Stimulated activated CD8-positive, alpha-beta memory T cell treated with anti-CD3 and anti-CD28 coated beads, Interleukin-7, amount 100 ng/mL, for 4 hours (primary cell): ENCODE measurements at places on chromosomes 11 and 22.

GRCh38 chr11:61377461-61378160, 14.8 kb upstream of the TMEM216 start:
- no peak for DNase-seq

- DNase-seq = no peak
Observed at GRCh38 chr11:62108017-62108750, 15.6 kb upstream of the INCENP start.

GRCh38 chr11:114876234-114876633, 197.9 kb downstream of the NXPE2 start:
- DNase-seq = no peak

- DNase-seq = no peak
Observed at GRCh38 chr11:102438311-102439062, 14.1 kb downstream of the TMEM123 start.

DNA sequence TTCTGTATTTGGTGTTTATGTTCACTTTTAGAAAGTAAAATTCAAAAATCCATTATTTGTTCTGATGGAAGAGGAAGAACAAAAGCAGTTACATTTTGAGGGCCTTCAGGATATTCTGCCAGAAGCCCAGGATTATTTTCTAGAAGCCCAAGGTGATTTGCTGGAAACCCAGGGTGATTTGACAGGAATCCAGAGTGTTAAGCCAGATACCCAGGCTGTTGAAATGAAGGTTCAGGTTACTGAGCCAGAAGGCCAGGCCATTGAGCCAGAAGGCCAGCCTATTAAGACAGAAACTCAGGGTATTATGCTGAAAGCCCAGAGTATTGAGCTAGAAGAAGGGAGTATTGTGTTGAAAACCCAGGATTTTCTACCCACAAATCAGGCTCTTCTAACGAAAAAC, 33.1 kb downstream of the CCDC15 start:
- DNase-seq = no peak

DNA sequence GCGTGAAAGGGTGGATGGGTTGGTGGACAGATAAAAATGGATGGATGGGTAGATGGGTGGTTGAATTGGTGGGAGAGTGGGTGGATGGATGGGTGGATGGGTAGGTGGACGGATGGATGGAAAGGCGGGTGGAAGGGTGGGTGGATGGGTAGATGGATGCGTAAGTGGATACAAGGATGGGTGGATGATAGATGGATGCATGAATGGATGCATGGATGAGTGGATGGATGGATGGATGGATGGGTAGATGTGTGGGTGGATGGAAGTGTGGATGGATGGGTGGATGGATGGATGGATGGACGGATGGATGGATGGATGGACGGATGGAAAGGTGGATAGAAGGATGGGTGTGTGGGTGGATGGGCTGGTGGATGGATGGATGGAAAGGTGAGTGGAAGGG, 77.0 kb upstream of the GRK3 start:
- DNase-seq = no peak

GRCh38 chr11:49432242-49432848, 223.9 kb upstream of the FOLH1 start:
- no peak for DNase-seq

DNA sequence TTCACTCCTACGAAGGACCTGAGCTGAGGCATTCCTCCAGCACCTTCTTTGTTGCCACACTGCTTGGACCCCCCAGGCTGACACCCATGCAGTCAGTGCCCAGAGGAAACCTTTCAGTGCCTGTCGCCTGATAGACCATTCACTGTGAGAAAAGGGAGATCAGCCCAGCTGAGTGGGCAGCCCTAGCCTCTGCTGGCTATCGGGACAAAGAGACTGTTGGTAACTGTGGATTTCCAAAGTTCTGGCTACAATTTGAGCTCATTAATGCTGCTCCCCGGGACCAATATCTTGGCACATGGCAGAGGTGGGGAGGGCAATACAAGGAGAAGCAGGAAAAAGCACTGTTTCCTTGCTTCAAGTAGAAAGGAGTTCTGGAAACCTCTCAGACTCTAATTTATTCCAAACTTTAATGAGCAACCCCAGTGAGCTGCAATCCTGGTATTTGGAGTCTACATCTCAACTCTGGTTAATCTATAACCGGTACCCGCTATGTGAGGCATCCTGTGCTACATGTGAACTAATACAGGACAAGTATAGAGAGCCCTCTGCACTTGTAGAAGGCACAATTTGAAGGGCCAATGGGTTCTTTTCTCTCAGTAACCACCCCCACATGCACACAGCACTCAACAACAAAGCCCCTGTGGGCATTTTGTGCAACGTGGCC, 200.7 kb upstream of the NCAM1 start:
- DNase-seq = no peak

- DNase-seq = no peak
Observed at GRCh38 chr11:1932105-1932480, 12.6 kb downstream of the TNNT3 start.

- no peak for DNase-seq
Observed at GRCh38 chr22:50573491-50574382, 4.5 kb downstream of the CPT1B start.

GRCh38 chr11:40722179-40722795, 737.2 kb downstream of the LRRC4C start:
- no peak for DNase-seq

- DNase-seq = no peak
Observed at GRCh38 chr11:62542750-62543567, 3.6 kb downstream of the AHNAK start.

DNA sequence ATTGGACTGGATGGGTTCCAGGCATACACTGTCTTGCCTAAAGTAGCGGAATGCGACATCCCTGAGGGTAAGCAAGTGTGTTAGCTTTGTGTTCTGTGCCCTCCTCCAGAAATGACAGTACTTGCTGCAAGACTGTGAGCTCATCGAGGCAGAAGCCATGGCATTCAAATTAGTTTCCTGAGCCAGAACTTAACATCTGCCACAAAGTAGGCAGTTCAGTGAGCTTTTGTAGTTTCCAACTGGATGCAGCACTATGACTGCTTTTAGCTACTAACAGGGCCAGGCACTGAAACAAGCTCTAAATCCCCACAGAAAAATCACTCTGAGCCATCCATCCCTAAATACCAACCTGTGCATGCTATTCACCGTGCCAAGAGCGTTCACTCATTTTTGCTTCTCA, 1.2 kb upstream of the FAR1 start:
- DNase-seq = no peak

DNA sequence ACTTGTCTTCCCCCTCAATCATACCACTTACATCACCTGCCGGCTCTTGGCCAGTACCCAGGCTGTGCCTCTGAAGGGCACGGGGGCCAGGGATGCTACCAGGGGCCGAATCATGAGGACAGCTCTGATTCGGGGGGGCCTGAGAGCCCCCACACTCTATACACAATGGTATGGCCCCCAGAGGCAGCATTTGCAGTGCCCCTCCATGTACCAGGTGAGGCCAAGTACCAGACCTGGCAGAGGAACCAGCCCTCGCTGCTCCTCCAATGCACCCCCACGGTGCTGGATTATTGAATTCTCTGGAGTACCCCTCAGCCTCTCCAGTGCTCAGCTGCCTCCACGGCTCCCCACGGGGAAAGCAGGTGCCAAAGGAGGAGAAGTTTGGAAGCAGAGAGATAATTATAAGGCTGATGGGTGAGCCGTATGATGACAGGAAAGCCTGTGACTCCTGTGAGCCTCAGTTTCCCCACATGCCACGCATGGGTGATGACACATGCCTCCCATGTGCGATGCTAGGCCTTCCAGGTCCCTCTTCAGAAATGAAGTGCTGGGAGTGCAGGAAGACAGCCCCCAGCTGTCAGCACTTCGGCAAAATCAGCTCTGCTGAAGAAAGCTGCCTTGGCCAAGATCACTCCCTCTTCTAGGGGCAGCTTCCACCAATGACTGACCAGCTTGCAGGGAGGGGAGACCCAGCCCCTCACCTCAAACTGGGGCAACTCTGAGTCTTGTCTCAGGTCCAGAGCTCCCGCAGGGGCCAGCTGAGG, 69.9 kb downstream of the THAP12 start:
- DNase-seq = no peak

DNA sequence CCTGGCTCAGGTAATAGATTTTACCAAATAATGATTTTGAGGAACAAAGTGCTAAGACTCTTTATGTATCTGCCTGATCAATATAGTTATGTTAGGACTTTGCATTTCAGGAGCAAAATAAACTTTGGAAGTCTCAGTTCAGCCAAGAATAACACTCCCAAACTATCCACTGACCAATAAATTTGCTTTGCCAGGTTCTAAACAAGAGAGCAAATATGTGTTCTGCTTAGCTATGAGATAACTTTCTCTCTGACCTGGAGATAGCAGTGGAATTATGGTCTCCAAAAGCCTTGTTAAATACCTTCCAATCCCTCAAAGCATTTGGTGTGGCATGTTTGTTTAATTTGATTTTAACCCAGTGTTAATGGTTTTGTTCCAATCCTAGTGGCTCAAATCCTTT, 1541.1 kb downstream of the FAM181B start:
- DNase-seq = no peak

GRCh38 chr11:65562788-65563187, 4.6 kb upstream of the LTBP3 start:
- DNase-seq = no peak

DNA sequence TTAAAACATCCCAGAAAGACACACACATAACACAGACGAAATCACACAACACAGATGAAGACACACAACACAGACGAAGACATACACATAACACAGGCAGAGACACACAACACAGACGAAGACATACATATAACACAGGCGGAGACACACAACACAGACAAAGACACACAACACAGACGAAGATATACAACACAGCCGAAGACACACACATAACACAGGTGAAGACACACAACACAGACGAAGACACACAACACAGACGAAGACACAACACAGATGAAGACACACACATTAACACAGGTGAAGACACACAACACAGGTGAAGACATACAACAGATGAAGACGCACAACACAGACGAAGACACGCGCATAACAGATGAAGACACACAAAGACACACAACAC, 4.8 kb upstream of the MOB2 start:
- no peak for DNase-seq

- DNase-seq = no peak
Observed at GRCh38 chr11:21810650-21811049, 382.2 kb upstream of the ANO5 start.

GRCh38 chr11:98600103-98600502, 420.6 kb upstream of the CNTN5 start:
- DNase-seq = no peak

- no peak for DNase-seq
Observed at GRCh38 chr11:78334109-78334508, 83.5 kb downstream of the GAB2 start.

DNA sequence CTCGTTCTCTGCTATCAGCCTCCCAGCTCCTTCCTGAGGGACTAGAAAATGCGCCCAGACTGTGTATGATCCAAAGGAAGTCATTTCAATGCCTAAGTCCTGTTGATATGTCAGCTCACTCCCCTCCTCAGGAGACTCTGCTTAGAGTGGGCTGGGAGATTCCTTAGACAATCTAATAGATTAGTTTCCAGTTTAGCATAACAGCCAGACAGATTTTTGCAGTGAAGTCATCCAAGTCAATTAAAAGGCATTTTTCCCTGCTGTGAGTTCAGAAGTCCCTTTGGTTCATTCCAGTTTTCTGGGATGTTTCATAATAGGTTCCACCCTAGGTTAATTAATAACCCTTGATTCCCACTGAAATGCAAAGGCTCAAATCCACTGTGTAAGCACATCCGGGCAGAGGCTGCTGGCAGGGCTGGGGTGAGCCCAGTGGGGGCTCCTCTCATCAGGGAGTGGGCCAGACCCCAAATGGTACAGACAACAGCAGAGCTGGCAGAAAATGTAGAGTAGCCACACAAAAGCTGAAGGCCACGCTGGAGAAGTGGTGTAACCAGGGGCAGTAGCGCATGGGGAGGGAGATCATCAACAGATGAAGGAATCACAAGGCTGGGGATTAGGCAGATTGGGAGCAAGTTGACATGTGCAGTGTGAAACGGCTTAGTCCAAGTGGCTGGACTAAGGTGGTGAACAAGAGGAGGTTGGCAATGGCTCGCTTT, 90.6 kb downstream of the SYN3 start:
- no peak for DNase-seq

- peak; percentile 45 for DNase-seq
Observed at GRCh38 chr22:30425616-30426387, at the start of gene MTFP1. MTFP1 (plus strand) TSS chr22:30425768; CDS start chr22:30425880, 112 bp downstream.

DNA sequence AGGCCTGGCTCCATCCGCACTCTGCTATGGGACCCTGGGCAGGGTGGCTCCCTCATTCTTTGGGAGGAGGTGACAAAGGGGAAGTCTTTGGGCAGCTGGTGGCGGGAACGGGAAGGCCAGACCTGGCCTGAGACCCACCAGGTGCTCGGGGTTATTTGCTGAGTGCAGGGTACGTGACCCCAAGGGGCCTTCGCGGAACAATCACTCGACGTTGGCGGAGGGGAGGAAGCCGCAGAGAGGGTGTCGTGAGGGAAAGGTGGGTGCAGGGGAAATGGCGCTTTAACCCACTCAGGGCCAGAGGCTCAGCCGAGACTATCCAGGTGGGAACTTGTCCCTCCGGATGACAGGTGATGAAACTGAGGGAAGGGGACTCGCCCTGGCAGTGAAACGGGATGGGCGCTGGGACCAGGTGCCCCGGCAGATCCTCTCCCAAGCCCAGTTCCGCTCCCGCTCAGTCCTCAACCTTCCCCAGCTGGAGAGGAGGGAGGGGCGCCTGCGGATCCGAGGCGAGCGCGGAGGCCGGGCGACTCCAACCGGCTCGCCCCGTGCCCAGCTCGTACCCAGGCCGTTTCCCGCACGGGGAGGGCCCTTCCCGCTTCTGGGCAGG, 911 bp downstream of the A4GALT start:
- no peak for DNase-seq

GRCh38 chr11:19670030-19670791, 42.4 kb upstream of the NAV2 start:
- no peak for DNase-seq

GRCh38 chr11:64864473-64865285, 13.7 kb downstream of the EHD1 start:
- DNase-seq = no peak

DNA sequence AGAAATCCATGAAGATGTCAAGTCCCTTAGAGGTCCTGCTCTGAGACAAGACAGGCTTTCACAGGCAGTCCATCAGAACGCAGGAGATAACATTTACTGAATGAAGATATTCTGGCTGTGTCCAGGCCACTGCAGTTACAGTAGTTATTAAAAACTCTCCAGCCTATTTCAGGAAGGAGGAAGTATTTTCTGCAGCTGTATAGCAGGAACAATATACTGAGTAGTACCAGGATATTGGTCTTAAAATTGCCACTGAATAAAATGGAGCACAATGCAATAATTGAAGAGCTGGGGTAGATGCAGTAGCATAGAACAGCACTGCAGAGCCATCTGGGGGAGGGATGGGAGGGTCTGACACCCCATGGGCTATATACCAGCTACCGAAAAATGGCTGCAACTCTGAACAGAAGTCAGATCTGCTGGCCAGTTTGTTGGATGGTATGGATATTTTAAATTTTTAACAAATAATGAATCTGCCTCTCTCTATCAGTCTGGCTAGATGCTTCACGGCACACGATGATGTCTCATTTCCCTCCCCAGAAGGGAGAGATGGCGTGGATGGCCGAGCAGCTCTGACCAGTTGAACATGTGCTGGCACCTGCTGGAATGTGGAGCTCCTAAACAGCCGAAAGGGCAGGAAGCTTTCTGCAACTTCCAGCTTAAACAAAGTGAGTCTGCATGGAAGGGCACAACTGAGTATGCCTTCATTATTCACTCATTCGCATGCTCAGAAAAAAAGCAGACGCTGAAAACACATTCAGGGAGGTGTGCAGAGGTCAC, 342.1 kb upstream of the SYN3 start:
- DNase-seq = no peak

- no peak for DNase-seq
Observed at GRCh38 chr11:690738-691633, 4.0 kb downstream of the DEAF1 start.

GRCh38 chr11:79312617-79313529, 128.0 kb downstream of the TENM4 start:
- no peak for DNase-seq
